Spinal cord (tissue), 10 donors: ENCODE measurements at places on chromosomes 6 and 20. TPM values are rescaled to one million over a fixed set of nuclear protein-coding genes. Genes with fewer than 3 reads are reported as not detected.

Gene FAXC
- total RNA-seq = 11.7 TPM

Gene ADGRF5
- 28.2 TPM for total RNA-seq

Gene HAO1
- total RNA-seq = not detected

Gene SYCP2L
- 2.8 TPM for total RNA-seq

Gene MCCD1
- not detected for total RNA-seq
